Caki2 (cell line): ENCODE measurements at places on chromosomes 1 and 21.
A peak's percentile ranks its signal among the peaks of the same experiment; 100 is the strongest.

DNA sequence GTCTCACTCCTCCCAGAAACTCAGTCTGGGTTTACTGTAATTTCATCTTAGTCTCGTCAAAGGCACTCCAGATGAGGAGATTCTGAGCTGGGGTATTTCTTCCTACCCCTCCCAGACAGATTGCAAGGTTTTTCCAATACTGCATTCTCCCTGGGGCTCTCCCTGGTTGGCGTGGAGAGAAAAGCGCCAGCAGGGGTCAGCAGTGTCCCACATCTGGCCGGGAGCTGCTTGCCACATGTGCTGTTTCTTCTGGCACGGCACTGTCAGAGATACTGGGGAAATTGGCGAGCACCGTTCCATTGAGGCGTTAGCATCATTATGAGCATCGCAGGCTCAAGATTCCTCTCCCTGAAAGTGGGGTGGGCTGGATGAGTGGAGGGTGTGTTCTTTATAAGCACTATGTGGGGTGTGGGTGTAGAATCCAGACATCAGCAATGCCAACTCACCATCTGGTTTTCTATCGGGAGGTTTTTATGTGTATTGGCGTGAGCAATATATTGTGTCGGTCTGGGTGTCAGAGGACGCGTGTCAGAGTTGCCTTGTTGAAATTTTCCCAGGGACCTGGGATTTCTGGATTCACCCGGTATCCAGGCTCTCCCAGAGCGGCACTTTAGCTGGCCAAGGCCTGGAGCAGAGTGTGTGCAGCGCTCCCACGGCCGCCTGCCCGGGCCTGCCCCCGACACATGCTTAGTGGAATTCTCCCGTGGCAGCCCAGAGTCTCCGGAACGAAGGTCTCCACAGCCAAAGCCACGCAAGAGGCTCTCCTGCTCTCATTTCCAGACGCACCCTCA is 8.0 kb upstream of the NAV1 start:
- DNase-seq = peak; percentile 72

GRCh38 chr1:182677397-182678098 is 6.8 kb downstream of the RGS8 start:
- no peak for DNase-seq

DNA sequence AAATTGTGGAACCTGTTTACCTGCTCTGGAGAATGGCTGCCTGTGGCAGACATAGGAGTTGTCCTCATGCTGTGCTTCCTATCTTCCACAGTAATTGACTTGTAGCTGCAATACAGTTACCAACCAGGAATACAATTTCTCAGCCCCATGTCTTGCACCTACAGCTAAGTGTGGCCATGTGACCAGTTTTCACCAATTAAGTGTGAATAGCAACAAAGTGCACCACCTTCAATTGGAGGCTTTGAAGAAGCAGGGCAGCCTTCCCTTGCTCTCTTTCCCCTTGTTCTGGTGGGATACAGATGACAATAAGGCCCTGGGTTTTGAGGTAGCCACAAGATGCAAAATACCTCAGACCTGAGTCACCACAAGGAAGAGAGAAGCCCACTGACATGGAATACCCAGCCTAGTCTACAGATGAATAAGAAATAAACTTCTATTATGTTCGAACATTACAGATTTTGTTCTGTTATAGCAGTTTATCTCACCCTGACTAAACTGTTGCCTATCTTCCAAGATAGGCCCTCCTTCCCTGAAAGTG is 70.2 kb upstream of the S1PR1 start:
- DNase-seq = no peak

DNA sequence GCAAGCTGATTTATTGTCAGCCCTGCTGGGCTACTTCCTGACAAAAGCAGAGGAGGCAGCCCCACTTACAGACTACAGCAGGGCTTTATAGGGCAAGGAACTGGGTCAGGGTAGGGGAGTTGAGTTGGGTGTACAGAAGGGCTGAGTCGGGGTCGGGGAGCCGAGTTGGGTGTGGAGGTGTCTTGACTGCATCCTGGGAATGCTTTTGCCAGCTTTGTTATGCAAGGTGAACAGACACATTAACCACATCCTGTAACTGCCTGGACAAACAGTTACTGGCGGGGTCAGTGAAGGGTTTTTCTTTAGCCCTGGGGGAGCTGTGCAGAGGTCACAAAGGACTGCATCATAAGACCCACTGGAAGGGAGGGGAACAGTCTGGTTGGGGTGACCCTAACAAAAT is 39.1 kb upstream of the GBP5 start:
- no peak for DNase-seq

DNA sequence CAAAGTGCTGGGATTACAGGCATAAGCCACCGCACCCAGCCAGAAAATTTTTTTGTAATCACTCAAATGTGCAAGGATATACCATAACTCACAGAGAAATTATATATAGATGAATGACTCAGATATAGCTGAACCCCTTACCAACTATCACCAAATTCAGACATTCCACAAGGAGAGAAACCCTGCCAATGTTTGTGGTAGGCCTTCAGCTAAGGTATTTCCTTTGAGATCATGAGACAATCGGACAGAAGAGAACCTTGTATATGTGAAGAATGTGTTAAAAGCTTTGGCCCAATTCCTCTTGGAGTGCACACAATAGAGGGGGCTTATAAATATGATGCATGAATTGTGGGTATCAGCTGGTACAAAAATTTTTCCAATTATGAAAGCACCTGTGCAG is 50.7 kb downstream of the ZNF684 start:
- DNase-seq = no peak
